Stimulated activated CD4-positive, alpha-beta T cell treated with anti-CD3 and anti-CD28 coated beads, Interleukin-4, amount 100 ng/mL, for 48 hours (primary cell): ENCODE measurements at places on chromosomes 7 and 10.
A peak's percentile ranks its signal among the peaks of the same experiment; 100 is the strongest.

DNA sequence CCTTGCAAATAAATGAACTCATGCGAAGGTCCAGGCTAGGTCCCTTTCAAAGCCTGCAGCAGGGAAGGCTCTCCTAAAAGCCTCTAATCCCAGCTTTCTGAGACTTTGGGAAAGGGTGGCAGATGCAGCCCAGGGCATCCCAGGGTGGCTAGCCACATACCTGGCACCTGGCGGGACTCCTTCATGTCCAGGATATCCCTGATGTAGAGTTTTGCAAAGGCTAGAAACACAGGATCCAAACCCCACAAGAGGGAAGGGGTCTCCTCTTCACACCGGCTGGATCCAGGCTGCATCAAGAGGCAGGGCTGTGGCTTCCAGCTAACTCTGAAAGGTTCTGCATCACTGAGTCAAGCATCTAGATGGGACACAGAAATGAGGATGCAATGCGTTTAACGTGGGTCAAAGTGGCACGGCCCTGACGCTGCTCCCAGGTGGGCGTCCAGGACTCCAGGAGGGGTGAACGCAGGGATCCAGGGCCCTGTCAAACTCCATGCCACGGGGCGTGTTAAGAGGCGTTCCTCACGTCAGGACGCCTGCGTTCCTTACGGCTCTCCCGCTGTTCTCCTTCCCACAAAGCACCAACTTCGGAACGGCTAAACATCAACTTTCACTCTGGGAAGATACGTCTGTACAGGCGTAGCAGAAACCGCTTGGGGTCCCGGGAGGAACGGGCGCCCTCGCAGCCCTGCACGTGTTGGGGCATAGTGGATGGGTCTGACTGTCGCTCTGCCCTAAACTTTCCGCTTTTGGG is 507 bp downstream of the STN1 start:
- DNase-seq, result peak; percentile 28

DNA sequence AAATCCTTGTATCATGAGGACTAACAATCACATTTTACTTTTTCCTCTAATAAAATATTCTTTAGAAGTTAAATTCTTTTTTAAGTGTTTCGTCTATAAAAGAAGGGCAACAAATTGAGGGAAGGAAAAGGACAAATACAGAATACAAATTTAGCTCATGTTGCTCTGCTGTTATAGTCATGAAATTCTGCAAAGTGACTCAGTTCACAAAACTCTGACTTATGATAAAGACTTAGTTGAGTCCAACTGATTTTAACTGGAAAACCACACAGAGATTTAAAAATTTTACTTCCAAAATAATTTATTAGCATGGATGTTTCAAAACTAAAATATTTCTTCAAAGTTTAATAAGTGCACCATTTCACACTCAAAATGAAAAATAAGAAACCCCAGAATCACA is 75.0 kb upstream of the GPR22 start:
- no peak for DNase-seq

- peak; percentile 69 for DNase-seq
Measured at GRCh38 chr7:157337316-157338149, 729 bp downstream of the DNAJB6 start.

GRCh38 chr10:43069579-43069978 is 7.3 kb upstream of the RET start:
- DNase-seq, result no peak

GRCh38 chr10:282294-283139 is 147.3 kb downstream of the ZMYND11 start:
- DNase-seq, result no peak

- DNase-seq, result no peak
Measured at GRCh38 chr7:135740889-135741288, 7.7 kb downstream of the FAM180A start.

- DNase-seq, result no peak
Measured at GRCh38 chr7:95011146-95011928, 103.9 kb downstream of the PPP1R9A start.

DNA sequence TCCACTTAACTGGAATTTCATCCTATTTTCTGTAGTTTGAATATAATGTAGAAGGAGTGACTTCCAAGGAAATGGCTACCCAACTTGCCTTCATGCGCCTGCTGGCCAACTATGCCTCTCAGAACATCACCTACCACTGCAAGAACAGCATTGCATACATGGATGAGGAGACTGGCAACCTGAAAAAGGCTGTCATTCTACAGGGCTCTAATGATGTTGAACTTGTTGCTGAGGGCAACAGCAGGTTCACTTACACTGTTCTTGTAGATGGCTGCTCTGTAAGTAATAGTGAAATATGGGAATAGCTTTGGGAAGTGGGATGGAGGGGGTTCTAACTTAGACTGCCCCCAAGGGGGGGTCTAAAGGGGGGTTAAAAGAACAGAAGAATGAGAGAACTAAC is 34.5 kb downstream of the COL1A2 start:
- DNase-seq, result no peak

- DNase-seq, result no peak
Measured at GRCh38 chr7:107850216-107850615, 40.8 kb upstream of the DLD start.

- DNase-seq, result no peak
Measured at GRCh38 chr7:92010215-92010614, 69.6 kb downstream of the AKAP9 start.

GRCh38 chr10:3282674-3283017 is 110.1 kb upstream of the PITRM1 start:
- no peak for DNase-seq

- no peak for DNase-seq
Measured at GRCh38 chr10:87915989-87916388, 52.6 kb downstream of the PTEN start.

GRCh38 chr7:71135116-71135515 is 3.2 kb downstream of the GALNT17 start:
- DNase-seq, result no peak

DNA sequence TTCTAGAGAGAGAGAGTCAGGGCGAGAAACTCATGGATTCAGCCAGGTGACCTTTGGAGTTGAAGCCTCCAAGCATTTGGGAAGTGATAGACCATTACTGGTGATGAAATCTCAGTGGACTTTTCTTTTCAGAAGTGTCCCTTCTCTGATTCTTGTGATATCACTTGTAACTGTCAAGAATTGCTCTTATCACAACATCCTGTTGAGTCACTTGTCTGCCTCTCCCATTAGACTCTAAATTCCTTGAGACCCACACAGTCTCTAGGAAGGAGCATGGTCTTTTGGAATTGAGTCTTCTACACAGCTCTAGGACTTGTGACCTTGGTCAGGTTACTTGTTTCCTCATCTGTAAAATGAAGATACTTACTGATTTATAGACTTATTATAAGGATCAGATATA is 81.0 kb downstream of the CFAP58 start:
- DNase-seq, result no peak

DNA sequence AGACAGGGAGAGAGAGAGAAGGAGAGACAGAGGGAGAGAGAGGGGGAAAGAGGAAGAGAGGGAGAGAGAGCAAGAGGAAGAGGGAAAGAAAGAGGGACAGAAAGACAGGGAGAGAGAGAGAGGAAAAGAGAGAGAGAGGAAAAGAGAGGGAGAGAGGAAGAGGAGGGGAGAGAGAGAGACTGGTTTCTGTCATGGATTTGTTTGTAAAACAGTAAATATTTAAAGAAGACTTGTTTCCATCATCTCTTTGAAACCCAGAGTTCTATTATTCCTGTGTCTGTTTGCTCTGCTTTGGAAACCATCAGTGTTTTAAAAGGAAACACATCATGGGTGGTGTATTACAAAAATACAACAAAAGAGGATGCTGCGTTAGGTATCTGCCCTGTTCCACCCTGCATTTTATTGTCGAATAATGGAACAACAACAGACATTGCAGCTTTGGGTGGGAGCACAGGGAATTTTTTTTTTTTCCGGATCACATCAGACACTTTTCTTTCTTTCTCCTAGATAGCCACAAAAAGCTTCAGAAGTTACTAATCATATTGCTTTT is 150.7 kb upstream of the RSU1 start:
- DNase-seq, result no peak

DNA sequence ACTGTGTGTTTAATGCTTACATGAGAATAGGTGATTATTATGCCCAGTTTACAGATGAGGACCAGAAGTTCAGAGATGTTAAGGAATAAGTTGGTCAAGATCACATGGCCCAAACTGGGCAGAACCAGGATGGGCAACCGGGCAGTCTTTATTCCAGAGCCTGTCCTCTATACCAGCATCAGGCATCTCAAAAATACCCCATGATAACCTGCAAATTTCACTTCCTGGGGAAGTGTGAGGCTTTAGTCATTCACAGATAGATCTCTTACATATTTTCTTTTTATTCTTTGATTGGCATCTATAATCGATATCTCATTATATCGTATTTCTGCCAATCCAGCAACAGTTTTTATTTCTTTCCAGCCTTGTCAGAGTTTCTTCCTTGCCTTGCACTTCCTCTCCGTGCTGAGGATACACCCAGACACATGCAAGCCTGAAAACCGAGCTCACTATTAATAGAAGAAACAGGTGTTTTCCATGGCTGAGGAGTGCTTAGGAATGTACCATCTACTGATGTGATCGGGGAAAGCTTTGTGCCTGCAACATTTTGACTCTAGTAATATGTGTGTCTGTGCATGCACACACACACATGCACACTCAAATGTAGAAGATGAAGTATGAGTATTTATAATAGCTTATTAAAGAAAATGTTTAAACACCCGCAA is 82.4 kb downstream of the CREM start:
- no peak for DNase-seq

DNA sequence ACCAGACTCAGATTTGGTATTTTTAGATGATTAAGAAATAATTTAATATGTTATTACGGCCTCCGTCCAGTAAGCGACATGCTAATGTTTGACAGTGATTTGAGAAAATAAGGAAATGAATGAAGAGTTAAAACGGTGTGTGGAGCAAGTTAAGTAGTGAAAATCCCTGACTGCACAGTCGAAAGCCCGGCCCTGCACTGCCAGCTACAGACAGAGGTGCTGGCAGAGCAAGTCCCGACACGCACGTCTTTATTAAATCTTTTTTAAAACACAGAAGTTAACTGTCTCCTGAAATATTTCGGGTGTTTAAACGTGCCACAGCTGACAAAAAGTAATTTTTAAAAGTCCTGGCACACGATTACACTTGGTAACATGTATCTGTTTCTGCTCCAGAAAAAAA is 293.4 kb upstream of the RNF32 start:
- DNase-seq, result no peak

GRCh38 chr10:8043569-8044306 is 10.8 kb upstream of the GATA3 start:
- no peak for DNase-seq

- DNase-seq, result no peak
Measured at GRCh38 chr7:134514106-134514505, 13.3 kb upstream of the AKR1B10 start.

GRCh38 chr7:155889636-155890511 is 77.6 kb upstream of the SHH start:
- no peak for DNase-seq

DNA sequence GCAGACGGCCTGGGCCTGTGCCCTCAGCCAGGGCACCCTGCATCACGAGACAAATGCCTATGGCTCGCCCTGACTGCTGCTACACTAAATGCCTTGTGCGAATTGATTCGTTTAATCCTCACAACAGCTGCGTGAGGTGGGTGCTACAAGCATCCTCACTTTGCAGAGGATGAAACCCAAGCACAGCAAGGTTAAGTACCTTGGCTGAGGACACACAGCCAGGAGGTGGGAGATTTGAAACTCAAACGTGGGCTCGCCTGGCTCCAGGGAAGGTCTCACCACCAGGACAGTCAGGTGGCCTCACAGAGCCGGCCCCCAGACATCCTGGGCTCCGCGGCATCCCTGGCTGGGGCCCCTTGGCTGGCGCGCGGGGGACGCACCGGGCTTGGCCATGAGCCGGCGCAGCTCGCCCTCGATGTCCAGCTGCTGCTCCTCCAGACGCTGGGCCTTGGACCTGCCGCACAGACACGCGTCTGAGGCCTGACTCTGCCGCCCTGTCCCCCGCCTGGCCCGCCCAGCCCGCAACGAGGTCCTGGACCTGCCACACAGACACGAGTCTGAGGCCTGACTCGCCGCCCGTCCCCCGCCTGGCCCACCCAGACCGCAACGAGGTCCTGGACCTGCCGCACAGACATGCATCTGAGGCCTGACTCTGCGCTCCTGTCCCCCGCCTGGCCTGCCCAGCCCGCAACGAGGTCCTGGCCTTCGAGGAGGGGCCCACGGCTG is 22.0 kb downstream of the MICALL2 start:
- no peak for DNase-seq

DNA sequence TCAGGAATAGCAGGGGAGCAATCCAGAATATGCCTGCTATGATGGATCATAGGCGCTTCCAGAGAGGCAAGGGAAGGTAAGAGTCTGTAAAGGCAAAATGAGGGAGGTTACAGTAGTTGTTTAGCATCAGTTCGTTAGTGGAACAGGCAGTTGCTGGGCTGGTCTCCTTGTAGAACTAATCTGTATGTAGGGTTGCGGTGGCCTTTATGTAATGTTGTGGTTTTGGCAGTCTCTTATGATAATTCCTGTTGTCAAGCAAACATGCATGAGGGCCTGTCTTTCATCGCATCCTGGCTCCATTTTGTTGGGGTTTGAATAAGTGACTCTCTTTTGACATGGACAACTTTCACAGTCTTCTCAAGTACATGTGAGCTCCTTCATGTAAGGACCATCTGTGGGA is 427.8 kb upstream of the LRGUK start:
- DNase-seq, result no peak

DNA sequence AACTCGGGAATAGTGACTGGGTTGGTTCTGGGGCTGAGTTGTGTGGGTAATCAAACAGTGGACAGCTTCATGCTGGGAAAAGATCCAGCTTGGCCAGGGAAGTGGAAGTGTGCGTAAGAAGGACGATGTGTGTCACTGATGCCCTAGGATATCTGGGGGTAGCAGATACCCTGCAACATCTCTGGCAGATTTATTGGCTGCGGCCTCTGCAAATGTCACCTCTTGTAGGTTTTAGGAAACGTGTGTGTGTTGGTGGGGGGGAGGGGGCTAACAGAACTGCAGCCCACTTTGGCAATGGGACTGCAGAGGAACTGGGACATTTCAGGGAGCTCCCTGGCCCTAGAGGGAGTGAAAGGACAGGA is 965 bp upstream of the AGAP3 start:
- DNase-seq, result no peak

DNA sequence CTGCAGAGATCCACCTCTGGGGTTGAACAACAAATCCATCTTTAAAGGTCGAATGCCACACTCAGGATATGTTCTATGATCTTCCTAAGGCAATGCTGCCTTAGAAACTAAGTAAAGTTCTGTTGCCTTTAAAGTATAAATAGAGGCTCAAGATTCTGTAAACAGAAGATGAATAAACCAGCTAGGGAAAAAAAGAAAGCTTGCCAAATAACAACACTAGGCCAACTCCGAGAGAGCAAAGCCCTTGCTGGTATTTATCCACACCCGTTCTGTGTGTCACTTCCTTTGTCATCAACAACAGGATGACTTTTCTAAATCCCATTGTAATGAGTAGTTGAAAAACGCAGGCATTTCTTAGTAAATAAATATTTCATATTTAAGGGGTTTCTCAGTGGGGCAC is 330.0 kb upstream of the GLI3 start:
- DNase-seq, result no peak

DNA sequence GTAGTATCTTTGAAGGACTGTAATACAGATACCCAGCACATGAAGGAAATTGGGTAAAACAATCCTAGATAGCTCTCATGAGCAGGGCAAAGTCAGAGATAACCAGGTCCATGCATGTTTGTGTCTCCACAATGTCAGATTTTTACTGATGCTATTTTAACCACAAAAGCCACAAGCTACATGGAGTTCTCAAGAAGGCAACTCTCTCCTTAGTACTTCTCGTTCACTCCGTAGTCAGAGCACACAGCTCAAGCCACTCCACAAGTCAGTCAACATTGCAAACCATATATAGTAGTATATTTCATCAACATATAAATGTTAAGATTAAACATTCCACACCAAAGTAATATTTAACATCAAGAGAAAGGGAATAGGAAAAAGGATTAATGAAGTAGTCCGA is 98.0 kb upstream of the PIK3CG start:
- no peak for DNase-seq
